HFF-Myc (cell line): ENCODE measurements at places on chromosomes 7 and 10.

GRCh38 chr10:133104963-133105640 is 17.4 kb downstream of the ADGRA1 start:
- DNase-seq = no peak

- no peak for DNase-seq
Measured at GRCh38 chr7:148727501-148728278, 29.0 kb downstream of the CUL1 start.

DNA sequence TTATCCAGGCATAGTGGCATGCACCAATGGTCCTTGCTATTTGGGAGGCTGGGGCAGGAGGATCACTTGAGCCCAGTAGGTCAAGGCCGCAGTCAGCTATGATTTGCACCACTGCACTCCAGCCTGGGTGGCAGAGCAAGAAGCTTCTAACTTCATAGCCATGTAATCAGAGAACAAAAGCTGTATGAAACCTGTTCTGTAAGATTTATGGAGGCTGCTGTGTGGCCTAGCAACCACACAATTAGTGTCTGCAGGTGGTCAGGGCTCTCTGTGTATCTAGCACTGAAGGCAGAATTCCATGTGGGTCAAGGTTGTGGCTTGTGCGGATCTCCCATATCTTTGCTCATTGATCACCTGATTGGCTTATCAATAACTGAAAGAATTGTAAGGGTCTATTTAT is 221.5 kb upstream of the FOXK1 start:
- DNase-seq = no peak

GRCh38 chr7:38057829-38058228 is 120.2 kb upstream of the STARD3NL start:
- no peak for DNase-seq

DNA sequence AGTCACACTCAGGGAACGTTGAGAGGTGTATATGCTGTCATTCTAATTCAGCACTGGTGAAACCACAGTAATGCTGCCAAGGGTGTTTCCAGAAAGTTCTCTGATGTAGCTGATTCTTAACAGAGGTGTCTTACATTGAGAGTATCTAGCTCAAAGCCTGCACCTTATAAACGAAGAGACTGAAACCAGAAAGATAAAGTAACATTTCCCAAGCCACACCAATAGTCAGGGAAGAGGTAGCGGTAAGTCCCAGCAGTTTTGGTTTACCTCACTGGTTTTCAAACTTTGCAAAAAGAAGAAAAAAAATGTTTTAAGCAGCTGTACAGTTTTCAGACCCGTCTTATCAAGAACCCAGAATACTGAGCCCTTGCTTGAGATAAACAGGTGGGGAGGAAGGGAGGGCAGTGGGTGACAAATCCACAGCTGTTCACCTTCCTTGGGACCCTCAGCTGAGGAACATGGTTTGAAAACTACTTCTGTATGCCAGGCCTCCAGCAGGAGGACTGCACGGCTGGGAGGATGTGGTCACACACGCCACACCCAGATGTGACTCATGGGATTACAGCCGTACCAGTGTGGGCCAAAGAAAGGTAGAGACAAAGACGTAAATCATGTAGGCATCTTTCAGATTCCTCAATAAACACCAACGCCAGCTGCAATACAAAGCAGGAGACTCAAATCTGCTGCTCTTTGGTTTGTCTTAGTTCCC is 63.9 kb upstream of the GSDME start:
- DNase-seq = peak; percentile 96

- DNase-seq = no peak
Measured at GRCh38 chr10:61923210-61923949, 21.9 kb downstream of the ARID5B start.

GRCh38 chr7:2005786-2006185 is 227.0 kb downstream of the MAD1L1 start:
- DNase-seq = no peak

GRCh38 chr7:108402865-108403264 is 53.4 kb downstream of the NRCAM start:
- DNase-seq = no peak

DNA sequence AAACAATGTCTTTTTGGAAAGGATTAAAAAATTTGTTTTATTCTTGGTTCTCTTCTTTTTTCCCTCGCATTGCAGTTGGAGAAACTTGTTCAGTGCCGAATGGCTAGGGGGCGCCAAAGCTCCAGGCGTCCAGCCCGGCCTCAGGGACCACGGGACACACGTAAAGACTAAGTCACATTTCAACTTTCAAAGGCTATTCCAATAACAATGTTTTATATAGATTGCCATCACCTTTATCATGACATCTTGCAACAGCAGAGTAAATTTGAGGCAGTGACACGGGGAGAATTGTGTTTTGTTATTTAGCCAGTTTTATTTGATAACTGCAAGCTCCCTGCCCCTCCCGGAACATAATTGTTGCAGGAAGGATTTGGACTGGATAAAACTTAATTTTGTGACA is 2.2 kb upstream of the IGFBP3 start:
- DNase-seq = peak; percentile 33

GRCh38 chr7:32673275-32673983 is 178.1 kb downstream of the AVL9 start:
- no peak for DNase-seq

- no peak for DNase-seq
Measured at GRCh38 chr10:16968416-16969041, 151.3 kb upstream of the RSU1 start.

DNA sequence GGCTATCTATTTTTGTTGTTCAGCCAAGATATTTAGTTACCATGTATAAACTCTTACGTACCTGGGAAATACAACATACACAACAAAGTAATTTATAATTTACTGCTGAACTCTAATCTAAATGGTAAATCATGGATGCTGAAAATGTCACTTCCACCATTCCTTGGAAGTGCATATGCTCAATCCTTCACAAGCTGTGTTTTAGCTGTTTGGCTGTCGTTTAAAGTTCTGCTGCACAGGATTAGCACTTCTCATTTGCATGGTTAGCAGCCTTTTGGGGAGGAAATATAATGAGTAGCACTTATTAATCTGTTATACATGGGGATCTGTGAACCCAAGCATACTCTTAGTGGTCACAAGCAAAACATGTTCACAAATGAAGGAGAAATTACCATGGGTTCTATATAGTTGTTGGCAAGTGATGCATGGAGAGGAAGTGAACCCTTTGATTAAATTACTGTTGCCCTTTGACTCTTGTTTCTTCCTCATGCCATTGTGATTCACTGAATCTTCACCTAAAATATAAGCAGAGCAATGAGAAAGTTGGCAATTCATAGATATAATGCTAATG is 18.5 kb downstream of the PIK3CG start:
- DNase-seq = no peak

GRCh38 chr10:79322616-79323543 is 24.4 kb upstream of the PPIF start:
- peak; percentile 76 for DNase-seq

DNA sequence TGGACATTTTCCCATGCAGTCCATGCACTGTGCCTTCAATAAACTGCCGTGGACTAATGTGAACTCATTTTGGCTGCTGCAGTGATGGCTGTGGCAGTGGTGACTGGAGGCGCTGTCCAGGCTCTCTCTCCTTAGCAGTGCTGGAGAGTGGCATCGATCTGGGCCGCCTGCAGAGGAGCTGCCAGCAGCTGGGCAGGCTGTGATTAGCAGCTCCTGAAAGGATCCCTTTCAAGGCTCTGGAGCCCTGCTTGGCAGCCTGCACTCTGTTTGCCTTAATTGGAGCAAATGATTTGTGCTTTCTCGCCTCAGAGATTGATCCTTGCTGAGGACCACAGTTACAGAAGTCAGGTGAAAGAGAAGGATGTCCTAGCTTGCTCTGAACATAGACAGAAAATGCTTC is 130.1 kb upstream of the VWC2 start:
- DNase-seq = no peak

- no peak for DNase-seq
Measured at GRCh38 chr10:87752566-87752965, 65.5 kb downstream of the ATAD1 start.

- no peak for DNase-seq
Measured at GRCh38 chr7:117645481-117646165, 165.8 kb downstream of the CFTR start.

GRCh38 chr10:58932126-58932525 is 244.3 kb upstream of the PHYHIPL start:
- no peak for DNase-seq

DNA sequence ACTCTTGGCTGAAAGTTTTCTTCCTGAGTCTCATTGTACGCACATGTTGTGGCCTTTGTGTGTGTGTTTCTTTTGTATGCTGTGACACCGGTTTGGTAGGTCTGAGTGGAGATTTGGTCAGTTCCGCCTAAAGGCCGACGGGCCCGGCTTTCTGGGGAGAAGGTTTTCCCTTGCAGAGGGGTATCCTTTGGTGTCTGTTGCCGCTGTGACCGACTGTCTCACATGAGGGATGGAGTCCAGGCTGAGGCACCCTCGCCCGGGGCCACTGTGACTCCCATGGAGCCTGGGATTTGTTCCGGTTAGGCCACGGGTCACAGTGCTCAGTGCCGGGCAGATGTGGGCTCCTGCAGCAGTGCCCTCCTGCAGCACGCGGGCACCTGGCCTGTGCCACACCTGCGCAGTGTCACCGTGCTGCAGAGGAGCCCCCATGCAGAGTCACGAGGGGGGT is 19.4 kb downstream of the INPP5A start:
- no peak for DNase-seq

DNA sequence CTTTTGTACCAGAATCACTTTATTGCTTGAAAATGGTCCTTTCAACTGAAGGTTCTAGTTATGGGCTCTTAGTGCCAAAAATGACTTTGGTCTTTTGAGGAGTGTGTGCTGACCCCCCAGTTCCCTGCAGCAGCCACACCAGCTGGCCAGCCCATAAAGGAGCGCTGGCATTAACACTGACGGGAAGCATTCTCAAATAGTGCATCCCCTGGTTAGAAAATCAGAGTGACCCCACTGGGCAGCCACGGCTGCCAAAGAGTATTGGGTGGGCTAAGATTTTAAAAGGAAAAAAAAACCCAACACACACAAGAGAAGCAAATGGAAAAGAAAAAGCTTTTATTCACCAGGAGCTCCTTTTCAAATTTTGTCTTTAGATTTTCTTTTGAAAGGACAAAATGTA is 199.8 kb downstream of the CELF2 start:
- no peak for DNase-seq

GRCh38 chr7:66790196-66790595 is 49.7 kb downstream of the RABGEF1 start:
- no peak for DNase-seq

- no peak for DNase-seq
Measured at GRCh38 chr10:69181433-69181832, 1.4 kb downstream of the SUPV3L1 start.

DNA sequence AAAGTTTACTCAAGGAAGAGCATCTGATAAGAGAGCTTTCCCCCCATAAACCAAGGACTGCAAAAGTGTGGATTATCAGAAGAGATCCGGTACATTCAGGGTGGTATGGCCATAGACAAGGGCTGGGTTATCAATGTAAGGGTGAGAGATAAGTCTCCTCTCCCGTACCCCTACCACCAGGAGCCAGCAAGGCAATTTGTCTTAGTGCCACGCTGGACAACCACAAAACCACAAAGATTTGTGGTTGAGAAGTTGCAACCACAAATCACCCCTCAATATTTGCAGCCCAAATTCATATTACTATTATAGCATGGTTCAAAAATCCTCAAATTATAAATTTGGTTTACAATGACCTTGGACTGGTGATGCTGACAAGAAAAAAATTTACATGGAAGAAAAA is 2.3 kb upstream of the ZSCAN25 start:
- no peak for DNase-seq

DNA sequence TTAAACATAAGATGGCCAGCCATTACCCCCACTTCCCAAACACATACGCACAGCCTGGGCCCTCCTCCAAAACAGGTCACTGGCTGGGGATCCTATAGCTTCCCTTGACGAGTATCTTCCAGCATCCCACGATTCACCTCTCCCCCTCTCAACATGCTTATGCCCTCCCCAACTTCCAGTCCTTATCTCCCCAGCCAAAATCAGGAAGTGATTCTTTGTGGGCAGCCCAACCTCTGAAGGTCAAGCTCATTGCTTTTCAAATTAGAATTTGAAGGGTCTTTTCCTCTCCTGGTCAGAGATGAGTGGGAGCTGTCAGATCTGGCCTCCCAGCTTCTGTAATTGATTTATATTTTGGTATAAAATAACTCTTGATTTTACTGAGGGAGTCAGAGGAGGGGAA is 133.6 kb downstream of the ATXN7L1 start:
- DNase-seq = no peak

DNA sequence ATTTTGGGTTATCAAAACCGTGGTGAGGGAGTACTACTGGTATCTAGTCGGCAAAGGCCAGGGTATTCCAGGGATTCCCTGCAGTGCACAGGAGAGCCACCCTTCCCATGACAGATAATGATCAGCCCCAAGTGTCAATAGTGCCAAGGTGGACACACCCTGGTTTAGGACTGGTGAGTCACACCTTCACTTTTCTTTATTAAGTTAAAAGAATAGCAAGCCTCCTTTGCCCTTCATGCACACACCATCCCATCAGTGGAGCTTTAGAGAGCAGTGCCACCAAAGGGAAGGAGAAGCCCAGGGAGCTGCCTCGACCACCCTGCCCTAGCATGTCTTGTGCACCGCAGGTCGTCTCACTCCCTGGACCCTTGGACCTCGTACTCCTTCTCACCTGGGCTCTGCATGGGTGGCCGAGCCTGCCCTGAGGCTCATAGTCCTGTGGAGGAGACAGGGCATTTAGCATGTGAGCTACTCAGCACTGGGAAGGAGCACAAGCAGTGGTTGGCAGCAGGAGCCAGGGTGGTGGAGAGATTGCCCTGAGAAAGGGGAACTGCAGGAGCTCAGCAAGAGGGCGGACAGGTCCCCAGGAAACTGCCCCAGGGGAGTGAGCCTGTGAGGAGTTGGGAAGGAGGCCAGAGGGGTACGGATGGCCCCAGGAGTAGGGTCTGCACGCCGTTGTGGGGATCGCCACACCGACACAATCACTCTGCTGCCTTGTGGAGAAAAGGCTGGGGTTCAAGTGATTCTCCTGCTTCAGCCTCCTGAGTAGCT is 17.4 kb downstream of the UBE2D4 start:
- no peak for DNase-seq

GRCh38 chr10:93220296-93221170 is 146.8 kb downstream of the CYP26A1 start:
- DNase-seq = no peak

DNA sequence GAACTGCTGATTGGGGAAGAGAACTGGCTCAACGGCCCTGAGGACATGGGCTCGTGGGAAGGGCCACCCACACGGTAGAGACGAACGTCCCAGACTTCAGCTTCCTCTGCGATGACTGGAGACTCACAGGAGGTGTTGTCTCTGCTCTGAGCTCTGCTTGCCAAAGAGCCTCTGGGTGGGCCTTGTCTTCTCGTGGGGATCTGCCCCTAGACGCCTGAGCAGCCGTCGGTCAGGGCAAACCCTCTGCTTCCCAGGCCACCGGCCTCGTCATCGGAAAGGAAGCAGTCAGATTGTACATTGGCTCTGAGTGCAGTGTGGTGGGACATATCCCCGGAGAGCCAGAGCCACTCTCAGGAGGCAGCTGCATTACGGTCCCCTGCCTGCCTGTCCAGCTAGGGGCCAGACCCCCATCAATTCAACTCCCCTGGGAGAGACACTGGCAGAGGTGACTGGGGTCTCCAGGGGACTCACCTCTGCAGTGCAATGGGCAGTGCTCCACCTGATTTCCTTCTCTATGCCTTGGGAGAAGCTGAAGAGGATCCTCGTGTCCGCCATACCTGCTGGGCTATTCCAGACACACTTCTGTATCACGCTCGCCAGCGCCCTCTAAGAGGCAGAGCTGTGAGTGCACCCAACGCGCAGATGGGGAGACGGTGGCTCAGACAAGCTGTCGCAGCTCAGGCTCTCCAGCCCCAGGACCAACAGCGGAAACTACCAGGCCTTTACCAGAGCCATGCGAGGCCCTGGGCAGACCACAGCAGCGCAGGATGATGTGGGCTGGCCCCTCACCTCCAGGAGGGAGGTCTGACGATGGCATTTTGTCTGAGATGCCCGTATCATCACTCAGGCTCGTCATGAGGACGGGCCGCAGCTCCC is 227.4 kb downstream of the TCERG1L start:
- no peak for DNase-seq
